ENCODE measurements at places on chromosomes 7 and 10.

DNA sequence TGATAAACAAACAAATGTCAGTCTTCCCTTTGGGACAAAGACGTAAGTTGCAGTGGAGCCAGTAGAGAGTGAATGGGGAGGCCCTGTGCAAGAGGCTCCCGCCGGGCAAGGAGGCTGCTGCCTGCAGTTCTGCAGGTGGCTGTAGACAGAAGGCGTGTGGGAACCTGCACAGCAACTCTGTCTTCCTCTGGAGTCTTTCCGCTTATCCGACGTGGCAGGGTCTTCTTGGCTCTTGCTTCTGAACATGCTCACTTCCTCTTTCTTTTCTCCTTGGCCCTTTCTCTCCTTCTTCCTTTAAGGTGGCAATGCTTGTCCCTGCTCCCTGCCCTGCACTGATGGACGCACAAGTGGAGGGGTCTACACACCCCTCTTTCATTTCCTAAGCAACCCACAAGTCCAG is 122.5 kb downstream of the HIPK2 start:
- no peak for DNase-seq

- no peak for DNase-seq
These were observed 72.9 kb upstream of the PODXL start for GRCh38 chr7:131629217-131629882.

- DNase-seq: no peak
These were observed 164.9 kb downstream of the DGKI start for GRCh38 chr7:137681657-137682562.

DNA sequence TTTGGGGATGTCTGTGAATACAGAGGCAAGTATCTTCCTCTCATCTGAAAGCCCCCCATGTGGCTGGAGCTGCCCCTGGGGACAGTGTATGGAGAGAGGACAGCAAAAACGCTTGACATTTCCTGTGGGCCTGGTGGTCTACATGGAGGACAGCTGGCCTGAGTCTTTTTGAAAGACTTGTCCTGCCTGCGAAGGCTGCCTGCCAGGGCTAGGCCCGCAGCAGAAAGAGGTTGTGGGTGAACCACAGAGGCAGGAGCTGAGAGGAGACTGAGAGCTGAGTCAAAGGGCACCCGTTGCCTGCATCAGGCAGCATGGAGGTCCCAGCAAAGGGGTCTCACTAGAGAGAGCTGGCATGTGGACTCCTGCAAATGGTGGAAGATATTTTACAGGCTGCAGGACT is 66.4 kb downstream of the KAT6B start:
- DNase-seq: no peak

- DNase-seq: peak; percentile 12
These were observed 496.9 kb downstream of the CCSER2 start for GRCh38 chr10:84825330-84825729.

- no peak for DNase-seq
These were observed 138.5 kb downstream of the SRPK2 start for GRCh38 chr7:105250239-105250638.

- no peak for DNase-seq
These were observed 38.9 kb downstream of the DRGX start for GRCh38 chr10:49356944-49357343.

DNA sequence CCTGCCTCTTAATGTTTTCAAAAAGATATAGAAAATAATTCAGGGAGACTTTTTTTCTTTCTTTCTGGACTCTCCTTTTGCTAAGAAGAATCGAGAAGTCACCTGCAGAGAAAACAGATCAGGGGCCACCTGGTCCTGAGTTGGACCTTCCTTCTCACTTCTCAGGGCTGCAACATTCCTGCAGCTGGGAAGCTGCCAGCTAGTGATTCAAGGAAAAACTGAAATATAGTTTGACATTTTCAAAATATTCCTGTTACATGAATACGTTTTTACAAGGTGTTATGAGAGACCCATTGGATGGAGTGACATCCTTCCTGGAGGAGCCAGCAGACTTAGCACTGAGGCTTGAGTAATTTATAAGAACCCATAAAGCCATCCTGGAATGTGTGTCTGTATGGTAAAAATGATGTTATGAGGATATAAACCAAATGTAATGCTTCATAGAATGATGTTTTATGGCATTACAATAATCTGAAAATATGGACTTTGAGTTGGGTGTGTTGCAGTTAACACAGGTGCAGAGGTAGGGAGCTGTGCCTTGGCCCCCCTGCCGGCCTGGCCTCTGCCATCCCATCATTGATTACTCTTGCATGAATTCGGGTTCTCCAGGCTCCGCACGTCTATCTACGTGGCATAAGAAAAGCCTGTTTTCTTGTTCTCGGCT is 149.7 kb downstream of the PAXIP1 start:
- DNase-seq: no peak

- no peak for DNase-seq
These were observed 27.1 kb downstream of the SEC61A2 start for GRCh38 chr10:12156367-12157123.

DNA sequence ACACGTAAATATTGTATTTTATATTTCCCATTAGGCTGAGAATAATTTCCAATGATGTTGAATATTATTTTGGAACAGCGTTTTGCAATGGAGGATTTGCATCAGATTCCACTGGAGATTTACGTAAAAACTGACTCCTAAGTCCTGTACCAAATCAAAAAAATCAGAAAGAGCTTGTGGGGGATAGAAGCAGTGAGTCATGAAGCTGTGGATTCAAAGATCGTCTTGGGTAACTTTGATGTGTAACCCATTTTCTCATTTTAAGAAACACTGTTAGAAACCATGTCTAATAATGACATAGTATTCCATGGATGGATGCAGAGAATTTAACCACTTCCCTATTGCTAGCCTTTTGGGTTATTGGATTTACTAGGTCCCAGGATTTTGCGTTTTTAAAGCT is 158.6 kb downstream of the INHBA start:
- no peak for DNase-seq
